ENCODE measurements at places on chromosomes 3 and 15. TPM values are rescaled to one million over a fixed set of nuclear protein-coding genes. Genes with fewer than 3 reads are reported as not detected.

The SLC26A6 gene
- total RNA-seq = 52.4 TPM

The GOLGA8H gene
- total RNA-seq = not detected

The ZNF660 gene
- 0.10 TPM for total RNA-seq

DNA sequence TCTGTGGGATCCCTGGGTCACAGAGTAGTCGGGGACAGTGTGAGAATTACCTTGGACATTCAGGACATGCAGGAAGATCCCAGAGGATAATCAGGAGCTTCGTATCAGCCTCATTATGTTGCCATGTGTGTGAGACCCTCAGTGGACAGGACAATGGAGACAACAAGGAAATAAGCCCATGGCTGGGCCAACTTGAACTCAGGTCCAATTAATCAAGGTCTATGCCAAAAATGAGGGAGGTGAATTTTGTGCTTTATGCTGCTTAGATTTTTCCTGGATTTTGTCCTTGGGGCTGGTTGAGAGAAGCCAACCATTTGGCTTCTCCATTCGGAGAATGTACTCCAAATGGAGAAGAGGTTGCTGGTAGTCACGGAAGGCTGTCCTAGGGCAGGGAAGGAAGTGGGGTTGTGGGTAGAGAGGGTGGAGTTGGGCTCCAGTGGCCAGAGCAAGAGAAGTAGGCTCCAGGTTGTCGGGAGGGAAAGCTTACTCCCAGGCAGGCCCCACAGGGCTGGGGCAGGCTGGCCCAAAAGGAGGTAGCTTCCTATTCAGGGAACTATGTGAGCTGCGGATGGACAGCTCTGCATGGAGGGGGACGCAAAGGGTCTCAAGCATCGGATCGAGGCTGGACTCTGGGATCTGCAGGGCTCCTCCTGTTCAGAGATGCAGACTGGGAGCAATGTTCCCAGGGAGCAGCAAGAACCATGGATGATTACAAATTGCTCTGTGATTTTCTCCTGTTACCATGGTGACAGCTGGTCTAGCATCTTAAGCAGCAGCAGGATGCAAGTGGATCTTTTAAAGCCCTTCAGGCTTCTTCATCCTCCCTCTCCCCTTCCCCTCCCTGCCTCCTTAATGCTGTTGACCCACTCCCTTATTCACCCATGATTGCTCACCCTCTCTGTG lies 91.1 kb downstream of the WNT7A start:
- no peaks in the 10 kb centered on the region for H3K4me1 ChIP-seq
- H3K27ac ChIP-seq = no peak overlapping the region
- H3K36me3 ChIP-seq = no peaks in the 10 kb centered on the region
- H3K27me3 ChIP-seq = peaks cover 7% of the 10 kb centered on the region

DNA sequence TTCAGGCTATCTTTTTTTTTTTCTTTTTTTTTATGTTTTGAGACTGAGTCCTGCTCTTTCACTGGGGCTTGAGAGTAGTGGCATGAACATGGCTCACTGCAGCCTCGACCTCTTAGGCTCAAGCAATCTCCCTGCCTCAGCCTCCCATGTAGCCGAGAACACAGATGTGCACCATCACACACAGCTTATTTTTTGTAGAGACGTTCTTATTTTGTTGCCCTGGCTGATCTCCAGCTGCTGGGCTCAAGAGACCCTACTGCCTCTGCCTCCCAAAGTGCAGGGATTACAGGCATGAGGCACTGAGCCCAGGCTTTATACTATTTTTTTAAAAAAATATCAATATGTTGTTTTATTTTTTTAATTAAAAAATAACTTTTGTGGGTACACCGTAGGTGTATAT lies 467.3 kb downstream of the CADM2 start:
- H3K27ac ChIP-seq = no peak overlapping the region
- no peaks in the 10 kb centered on the region for H3K4me1 ChIP-seq
- DNase-seq = no peak
- H3K4me3 ChIP-seq = no peak overlapping the region
- H3K36me3 ChIP-seq = no peaks in the 10 kb centered on the region

GRCh38 chr3:30122359-30122758 lies 484.0 kb upstream of the TGFBR2 start:
- H3K27me3 ChIP-seq = peaks cover 3% of the 10 kb centered on the region
- no peak overlapping the region for H3K4me3 ChIP-seq
- H3K4me1 ChIP-seq = no peaks in the 10 kb centered on the region
- H3K27ac ChIP-seq = no peak overlapping the region

- no peak overlapping the region for H3K27ac ChIP-seq
- no peaks in the 10 kb centered on the region for H3K4me1 ChIP-seq
- H3K4me3 ChIP-seq = no peak overlapping the region
- H3K36me3 ChIP-seq = no peaks in the 10 kb centered on the region
Measured at GRCh38 chr15:26937134-26937533, 33.8 kb upstream of the GABRG3 start.

DNA sequence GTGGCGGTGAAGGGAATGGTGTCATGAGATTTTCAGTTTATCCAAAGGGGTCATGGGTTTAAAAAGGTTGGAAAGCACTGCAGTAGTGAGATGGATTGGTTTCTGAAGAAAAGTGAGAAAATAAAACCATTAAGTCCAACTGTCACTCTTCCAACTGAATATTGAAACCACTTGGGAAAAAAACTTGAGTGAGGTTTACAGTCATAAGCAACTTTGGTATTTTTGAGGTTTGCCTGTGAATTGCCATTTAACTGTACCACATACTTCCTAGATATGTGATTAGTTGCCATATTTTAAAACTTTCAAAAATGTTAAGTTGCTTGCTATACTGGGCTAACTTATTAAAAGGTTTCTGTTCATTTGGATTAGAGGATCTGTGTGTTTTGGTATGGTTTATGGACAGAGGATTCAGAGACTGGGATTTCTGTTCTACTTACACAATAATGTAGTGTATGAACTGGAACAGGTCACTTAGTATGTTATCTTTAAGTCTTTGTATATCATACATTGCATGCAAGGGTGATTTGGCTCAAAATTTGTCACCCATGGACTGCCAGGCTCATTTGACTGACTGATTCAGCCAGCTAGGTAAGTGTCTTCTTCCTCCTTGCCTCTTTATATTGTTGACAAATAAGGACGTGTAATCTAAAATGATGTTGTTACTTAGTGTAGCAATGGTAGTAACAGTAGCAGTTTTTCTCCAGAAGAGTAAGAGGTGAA lies 201.4 kb upstream of the EOMES start:
- DNase-seq = no peak
- H3K4me1 ChIP-seq = peaks cover 21% of the 10 kb centered on the region
- H3K27ac ChIP-seq = no peak overlapping the region
- no peak overlapping the region for H3K4me3 ChIP-seq

GRCh38 chr3:4812591-4812990 lies 166.6 kb upstream of the BHLHE40 start:
- peaks cover 7% of the 10 kb centered on the region for H3K4me1 ChIP-seq
- H3K27me3 ChIP-seq = no peaks in the 10 kb centered on the region
- no peak overlapping the region for H3K4me3 ChIP-seq
- H3K36me3 ChIP-seq = peaks cover 61% of the 10 kb centered on the region
- no peak overlapping the region for H3K27ac ChIP-seq

DNA sequence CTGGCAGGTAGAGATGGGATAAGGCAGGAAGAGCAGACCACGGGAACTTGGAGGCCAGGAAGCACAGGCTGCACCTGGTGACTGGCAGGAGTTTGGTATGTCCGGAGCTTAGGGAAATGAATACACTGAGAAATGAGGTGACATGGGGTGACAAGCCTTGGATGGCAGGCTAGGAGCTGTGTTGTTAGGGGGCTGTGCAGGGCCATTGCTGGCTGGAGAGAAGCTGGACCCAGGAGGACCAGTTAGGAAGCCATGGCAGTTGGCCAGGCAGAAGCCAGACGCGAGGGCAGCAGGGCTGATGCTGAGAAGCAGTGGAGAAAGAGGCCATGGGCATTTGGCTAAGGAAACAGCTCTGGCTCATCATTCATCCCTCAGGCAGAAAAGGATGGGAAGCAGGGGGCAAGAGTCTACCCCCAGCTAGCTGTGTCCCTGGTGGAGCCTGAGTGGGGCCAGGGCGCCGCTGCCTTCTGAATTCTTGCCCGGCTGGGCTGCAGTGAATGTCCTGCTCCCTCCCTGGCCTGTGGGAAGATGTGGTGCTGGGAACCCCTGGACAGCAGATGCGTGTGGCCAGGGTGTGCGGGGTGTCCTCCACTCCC lies 255.8 kb downstream of the FAM43A start:
- no peaks in the 10 kb centered on the region for H3K4me1 ChIP-seq
- no peak for DNase-seq
- peaks cover 8% of the 10 kb centered on the region for H3K27me3 ChIP-seq

Data from activated CD4-positive, alpha-beta memory T cell treated with anti-CD3 and anti-CD28 coated beads for 36 hours (primary cell).